CD4-positive, alpha-beta T cell treated with Interferon alpha-2 for 1 hour (primary cell): ENCODE measurements at places on chromosomes 6 and 20.

DNA sequence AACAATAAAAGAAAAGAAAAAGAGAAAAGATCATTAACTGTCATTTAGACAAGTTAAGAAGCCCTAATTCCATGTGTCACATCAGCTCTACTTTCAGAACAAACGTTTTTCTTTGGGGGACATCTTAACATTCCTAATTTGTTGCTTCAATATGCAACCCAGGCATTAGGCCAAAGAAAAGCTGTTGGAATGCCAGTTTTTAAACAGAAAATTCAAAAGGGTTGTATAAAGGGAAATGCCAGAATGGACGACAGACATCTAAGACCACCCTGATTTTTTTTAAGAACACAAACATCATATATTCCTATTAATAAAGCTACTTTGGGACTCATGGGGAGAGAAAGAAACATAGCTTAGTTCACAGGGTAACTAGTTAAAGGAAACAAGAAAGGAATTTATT lies 315.0 kb downstream of the GMDS start:
- DNase-seq: no peak

DNA sequence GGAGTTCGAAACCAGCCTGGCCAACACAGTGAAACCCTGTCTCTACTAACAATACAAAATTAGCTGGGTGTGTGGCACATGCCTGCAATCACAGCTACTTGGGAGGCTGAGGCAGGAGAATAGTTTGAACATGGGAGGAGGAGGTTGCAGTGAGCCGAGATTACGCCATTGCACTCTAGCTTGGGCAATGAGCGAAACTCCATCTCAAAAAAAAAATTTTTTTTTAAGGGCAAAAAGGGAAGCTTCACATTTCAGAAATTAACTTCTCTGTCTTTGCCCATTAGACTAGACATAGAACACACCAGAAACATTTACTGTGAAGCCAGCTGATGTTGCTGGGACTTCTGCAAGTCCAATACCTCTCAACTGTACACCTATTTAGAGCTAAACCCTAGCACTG lies 90.8 kb upstream of the HDAC2 start:
- DNase-seq: no peak

DNA sequence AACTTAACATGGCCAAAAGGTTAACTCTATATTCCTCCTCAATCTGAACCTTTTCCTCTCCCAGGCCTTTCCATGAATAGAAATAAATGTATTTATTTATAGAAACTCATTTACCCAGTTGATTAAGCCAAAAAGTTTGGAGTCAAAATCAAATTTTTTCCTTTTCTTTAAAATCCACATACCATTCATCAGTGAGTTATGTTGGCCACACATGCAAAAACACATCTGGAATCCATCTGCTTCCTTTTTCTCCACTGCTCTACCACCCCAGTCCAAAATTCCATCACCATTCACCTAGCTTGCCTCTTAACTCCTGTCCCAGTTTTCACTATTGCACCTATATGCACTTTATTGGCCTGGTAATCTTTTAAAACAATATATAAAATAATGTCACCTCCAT lies 62.4 kb upstream of the TMEM200A start:
- no peak for DNase-seq

GRCh38 chr6:91710342-91710741 lies 1123.5 kb upstream of the MAP3K7 start:
- DNase-seq: no peak

DNA sequence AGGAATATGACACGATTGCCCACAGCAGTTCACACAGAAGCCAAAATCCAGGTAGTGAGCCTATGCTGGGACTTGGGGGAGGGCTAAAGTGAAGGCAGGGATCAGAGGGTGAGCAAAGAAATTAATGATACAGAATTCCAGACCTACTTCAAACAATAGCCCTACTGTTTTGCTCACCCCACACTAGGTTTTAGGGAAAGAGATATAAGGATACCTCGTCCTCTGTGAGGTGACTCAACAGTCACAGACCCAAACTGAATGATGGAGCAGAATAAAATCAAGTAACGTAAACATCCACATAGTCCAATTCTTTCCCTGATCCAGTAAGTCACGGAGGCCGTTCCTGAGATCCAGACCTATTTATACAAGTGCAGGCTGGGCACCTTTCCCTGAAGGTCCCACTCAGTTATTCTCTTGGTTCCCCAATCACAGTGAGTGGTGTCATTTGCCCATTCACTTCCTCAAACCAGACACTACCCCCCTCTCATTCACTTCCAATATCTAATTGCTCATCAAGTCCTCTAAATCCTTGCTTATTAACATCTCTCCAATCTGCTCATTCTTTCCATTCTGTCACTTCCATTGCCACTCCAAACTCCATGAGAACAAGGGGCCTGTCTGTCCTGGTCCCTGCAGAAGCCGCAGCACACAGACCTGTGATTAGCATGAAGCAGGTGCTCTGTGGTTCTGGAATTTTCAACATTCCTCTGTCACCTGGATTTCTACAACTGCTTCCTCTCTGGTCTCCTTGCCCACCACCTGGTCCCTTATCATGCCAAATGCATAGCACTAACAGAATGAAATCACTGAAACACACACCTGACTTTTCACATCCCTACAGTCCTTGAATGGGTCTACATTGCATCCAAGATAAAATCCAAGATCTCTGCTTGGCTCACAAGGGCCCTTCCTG lies 55.9 kb downstream of the ATXN1 start:
- no peak for DNase-seq

DNA sequence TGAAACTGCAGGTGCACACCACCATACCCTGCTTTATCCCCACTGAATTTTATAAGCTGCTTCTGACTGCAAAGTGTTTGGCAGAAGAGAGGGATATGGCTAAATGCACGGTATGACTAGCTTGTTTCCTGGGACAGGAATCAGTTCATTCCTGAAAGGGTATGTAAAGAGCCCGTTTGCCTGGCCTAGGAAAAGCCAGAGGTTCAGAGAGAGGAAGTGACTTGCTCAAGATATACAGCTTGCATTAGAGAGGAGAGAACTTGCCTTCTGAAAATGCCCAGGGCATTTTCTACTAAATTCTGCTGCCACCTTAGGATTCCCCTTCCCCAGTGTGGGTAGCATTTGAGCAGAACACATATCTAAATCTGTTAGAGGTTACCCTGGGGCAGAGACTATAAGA lies 683 bp upstream of the GCNT2 start:
- no peak for DNase-seq

DNA sequence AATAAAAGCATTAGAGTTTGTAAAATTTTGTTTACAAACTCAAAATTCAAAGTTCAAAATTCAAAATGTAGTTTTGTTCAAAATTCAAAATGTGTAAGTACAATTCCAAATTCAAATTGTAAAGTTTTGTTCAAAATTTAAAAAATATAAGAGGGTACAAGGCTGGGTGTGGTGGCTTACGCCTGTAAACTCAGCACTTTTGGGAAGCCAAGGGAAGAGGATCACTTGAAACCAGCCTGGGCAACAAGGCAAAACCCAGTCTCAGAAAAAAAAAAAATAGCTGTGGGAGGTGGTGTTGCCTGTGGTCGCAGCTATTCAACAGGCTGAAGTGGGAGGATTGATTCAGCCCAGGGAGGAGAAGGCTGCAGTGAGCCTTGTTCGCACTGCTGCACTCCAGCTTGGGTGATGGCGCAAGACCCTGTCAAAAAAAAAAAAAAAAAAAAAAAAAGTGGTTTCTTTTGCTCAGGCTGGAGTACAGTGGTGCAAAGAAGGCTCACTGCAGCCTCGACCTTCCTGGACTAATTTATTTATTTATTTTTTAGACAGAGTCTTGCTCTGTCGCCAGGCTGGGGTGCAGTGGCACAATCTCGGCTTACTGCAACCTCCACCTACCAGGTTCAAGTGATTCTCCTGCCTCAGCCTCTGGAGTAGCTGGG lies 5.4 kb upstream of the ZBTB12 start:
- DNase-seq: no peak

DNA sequence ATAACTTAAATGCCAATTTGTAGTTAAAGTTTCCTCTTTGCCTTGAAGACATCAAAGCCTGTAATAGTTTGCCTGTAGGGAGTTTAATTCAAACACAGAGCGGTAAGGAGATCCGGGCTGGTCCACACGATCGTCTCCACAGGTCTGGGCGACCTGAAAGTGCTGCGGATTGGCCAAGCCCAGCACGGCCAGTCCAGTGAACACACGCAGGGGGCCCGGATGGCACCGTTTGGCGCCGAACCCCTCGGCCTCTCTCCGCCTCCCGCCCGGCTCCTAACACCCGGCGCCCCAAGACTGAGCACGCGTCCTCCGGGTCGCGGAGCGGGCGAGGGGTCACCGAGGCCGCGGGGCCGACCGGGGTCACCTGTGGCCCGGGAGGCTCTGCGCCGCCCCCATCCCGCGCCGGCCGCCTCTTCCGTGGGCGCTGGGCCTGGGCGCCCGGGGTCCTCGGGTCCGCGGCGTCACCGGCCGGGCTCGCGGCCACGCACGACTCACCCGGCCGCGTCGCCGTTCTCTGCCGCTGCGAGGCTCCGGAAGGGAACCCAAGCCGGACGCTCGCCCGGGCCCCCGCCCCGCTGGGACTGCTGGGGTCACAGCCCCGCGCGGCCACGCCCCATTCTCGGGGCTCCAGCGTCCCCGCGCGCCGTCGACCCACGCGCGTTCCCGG lies 481 bp downstream of the SERPINB6 start:
- DNase-seq: peak; percentile 52

DNA sequence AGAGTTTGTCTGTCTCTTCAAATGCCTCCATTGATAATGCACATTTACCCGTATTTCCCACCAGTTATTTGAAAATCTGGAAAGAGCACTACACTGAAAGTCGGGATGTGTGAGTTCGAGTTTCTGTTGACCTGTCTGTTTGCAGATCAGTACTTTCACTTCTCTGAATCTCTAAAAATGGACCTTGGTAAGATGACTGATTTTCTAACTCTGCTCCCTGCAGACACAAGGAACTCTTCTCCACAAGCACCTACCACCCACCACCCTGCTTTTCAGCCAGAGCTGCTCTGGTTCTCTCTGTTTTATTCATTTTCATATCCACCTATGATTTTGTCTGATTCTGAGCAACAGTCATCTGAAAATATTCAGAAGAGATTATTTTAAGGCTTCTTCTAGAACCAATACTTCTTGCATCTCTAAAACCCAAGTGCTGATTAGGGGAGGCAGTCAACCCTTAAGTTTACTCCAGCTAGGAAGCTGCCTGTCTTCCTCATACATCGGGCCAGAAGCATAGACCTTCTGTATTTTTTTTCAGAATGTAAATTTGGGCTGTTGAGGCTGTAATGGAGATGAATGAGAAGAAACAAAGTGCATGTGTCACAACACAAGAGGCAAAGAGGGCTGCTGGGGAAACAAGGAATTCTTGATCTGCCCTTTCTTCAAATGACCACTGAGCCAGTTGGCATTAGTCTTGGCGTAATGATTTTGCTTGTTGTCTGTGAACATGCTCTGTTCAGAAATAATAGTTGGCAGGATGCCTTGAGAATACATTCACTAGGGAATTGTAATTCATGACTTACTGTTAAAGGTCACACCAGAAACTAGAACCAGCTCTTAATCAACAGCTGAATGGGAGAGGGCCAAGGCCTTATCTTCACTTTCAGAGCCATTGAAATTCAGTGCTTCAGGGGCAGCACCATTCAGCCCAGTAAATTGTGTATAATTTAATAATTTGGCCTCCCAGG lies 85.4 kb upstream of the MYLIP start:
- no peak for DNase-seq

DNA sequence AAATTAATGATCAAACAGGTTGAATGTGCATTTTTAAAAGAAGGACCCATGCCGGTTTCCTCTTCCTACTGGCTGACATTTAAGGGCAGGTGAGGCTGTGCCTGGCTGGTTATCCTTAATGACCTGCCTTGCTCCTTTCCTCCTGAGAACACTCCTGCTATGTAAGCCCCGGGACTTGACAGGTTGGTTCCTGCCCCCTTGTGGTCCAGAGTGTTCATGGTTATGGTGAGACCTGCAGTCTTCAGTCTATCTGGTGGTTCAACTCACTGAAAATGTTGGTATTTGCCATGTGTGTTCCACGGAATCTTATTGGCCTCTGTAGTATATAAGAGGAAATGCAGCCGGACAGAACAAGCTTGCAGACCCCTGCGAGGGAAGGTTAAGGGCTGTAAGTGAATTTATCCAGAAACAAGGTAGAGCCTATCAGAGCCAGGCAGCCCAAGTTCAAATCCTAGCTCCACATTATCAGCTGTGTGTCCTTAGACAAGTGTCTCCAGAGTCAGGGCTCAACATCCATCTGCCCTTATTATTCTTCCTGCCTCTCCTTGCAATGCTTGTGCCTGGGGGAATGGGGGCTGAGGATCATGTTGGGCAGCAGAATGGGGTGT lies 5.2 kb upstream of the BPIFA3 start:
- peak; percentile 13 for DNase-seq

- DNase-seq: no peak
Observed at GRCh38 chr20:39298571-39299506, 336.7 kb downstream of the DHX35 start.

- DNase-seq: no peak
Observed at GRCh38 chr6:43024436-43024835, 3.0 kb downstream of the RRP36 start.

DNA sequence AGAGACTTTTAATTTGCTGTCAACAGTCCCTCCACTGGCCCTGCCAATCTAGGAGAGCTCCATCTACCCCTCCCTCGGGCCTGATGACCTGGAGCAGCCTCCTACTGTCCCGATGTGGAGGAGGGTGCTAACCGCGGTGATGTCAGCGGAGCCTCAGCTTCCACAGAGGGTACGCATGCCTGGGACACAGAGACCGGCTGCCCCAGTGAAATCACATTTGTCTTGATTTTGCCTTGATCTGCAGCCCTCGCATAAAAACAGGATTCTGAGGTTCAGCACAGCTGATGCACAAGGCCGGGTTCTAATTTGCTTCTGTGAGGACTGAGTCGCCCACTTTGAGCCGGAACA lies 77.6 kb downstream of the STK35 start:
- DNase-seq: no peak

- no peak for DNase-seq
Observed at GRCh38 chr6:163483107-163483506, 68.6 kb downstream of the QKI start.

GRCh38 chr6:27839626-27840475 lies 72.3 kb downstream of the OR2B2 start:
- DNase-seq: peak; percentile 33

DNA sequence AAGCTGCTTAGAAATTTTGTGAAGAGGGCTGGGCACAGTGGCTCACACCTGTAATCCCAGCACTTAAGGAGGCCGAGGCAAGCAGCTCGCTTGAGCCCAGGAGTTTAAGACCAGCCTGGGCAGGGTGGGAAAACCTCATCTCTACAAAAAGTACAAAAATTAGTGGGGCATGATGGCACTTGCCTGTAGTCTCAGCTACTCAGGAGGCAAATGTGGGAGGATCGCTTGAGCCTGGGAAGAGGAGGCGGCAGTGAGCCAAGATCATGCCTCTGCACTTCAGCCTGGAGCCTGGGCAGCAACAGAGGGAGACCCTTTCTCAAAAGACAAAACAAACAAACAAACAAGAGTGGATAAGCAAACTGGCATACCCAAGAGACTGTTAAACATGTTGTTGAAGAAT lies 308.3 kb upstream of the ADGRB3 start:
- DNase-seq: no peak

GRCh38 chr6:43060034-43060754 lies 763 bp downstream of the KLC4 start:
- DNase-seq: no peak

DNA sequence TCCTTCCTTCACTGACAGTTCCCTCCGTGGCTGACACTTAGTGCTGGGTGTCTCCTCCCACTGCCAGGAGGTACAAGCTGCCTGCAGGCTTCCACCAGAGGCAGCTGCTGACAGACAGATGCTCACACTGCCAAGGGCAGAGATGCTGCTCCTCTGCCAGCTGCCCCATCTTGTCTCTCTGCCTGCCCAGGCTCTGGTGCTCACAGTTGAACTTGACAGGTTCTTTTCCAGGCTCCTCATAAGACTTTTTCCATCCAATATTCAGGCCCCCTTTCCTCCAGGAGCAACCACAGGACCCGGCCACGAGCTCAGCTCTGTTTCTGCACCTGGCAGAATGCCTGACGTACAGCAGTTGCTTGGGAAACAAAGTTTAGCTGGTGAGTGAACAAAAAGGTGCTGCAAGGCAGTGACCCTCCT lies 79.8 kb downstream of the PSMB1 start:
- DNase-seq: no peak
